ENCODE measurements at places on chromosomes 11 and 22.

DNA sequence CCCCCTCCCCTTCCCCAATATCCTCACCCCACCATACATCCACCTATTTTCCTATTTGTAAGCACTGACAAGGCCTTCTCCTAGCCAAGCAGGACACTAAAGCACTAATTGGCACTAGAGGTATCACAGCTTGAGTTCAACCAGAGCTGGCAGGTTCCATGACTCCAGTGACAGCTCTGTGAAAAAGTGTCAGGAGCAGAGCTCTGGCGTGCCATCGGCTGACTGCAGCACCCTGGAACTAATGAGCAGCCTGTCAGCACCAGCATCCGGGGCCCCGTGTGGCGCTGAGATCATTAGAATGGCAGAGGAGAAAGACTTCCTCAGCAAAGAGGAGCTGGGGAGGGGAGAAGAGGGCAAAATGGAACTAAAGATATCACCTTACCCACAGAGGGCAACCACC lies 847.4 kb downstream of the NTM start:
- DNase-seq = no peak

GRCh38 chr11:83648610-83649527 lies 362.7 kb upstream of the CCDC90B start:
- DNase-seq = no peak

- DNase-seq = no peak
Measured at GRCh38 chr11:80855426-80855825, 1414.6 kb upstream of the TENM4 start.

- DNase-seq = no peak
Measured at GRCh38 chr11:131687291-131688047, 317.1 kb downstream of the NTM start.

DNA sequence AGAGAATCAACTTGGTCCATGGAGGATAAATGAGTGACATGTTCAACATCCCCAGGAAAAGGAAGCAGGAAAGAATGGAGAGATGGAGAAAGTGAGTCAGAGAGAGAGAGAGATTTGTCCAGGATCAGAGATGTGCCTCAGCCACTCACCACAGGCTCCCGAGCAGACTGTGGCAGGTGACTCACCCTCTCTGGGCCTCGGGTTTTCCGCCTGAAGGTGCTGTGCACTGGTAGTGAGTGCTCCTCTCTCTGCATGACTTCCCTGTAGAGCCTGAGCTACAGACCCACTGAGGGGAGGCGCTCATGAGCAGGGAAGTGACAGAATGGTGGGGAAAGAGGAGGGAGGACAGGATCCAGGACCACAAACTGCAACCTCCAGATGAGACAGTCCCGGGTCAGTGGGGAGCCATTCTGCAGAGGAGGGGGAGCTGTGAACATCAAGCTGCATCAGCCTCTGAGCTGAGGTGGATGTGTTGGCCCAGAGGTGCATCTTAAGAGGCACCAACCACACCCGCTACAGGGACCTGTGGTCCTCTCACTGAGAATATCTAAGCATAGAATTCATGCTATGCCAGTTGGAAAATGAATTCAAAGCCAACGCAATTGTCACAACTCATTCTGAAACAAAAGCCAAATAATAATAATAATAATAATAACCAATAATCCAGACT lies 433.4 kb downstream of the BRD1 start:
- no peak for DNase-seq

DNA sequence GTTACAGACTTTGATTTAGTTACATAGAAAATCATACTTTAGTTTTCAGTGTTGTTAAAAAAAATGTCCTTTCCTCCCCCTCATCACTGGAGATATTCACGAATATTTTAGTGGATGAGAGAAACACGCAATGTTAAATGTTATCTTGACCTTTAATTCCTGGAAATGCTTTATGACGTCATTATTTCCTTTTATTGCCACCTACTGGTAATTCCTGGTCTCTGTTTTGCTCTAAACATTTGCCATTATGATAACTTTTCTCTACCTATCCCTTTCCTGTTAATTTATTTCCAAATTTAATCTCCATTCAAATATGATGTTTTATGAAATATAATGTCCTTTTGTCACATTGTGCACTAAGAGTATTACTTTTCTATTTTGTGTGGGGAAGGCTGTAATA lies 770.6 kb downstream of the FAM181B start:
- no peak for DNase-seq

- DNase-seq = no peak
Measured at GRCh38 chr11:113831314-113831713, 44.1 kb downstream of the USP28 start.

- DNase-seq = no peak
Measured at GRCh38 chr22:28883657-28883916, 215 bp downstream of the ZNRF3 start.

DNA sequence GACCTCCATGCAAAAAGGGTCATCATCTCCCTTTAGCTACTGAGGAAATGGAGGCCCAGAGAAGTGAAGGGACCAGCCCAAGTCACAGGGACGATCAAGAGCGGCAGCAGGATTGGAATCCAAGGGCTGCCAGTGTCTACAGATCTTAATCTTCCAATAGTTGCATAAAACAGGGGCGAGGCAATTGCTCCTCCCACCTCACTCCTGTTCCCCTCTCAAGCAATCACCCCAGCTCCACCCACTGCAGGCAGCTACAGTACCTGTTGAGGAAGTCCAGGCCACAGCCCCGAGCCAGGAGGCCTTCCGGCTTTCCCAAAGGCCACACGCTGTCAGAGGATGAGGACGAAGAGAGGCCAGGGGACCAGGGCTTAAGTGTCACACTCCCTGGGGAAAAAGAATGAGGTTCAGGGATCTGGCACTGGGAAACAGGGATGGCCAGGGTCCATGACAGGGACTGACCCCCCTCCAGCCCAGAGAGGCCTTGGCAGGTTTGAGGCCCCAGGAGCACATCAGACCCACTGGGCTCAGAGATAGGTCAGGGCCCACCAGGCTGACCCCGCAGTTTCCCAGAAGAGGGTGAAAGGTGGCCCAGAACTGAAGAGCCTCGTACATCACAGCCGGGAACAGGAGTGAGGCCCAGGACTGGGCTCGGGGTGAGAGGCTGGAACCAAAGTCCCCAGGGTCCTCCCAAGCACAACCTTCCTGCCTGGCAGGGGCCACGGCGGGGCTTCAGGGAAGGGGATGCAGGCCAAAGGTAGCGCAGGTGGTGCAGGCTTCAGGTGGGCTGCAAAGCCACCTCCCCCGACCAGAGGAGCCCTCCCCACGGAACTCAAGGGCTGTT lies 16.4 kb upstream of the MFNG start:
- DNase-seq = no peak

GRCh38 chr11:26891501-26891900 lies 102.4 kb upstream of the FIBIN start:
- DNase-seq = no peak

DNA sequence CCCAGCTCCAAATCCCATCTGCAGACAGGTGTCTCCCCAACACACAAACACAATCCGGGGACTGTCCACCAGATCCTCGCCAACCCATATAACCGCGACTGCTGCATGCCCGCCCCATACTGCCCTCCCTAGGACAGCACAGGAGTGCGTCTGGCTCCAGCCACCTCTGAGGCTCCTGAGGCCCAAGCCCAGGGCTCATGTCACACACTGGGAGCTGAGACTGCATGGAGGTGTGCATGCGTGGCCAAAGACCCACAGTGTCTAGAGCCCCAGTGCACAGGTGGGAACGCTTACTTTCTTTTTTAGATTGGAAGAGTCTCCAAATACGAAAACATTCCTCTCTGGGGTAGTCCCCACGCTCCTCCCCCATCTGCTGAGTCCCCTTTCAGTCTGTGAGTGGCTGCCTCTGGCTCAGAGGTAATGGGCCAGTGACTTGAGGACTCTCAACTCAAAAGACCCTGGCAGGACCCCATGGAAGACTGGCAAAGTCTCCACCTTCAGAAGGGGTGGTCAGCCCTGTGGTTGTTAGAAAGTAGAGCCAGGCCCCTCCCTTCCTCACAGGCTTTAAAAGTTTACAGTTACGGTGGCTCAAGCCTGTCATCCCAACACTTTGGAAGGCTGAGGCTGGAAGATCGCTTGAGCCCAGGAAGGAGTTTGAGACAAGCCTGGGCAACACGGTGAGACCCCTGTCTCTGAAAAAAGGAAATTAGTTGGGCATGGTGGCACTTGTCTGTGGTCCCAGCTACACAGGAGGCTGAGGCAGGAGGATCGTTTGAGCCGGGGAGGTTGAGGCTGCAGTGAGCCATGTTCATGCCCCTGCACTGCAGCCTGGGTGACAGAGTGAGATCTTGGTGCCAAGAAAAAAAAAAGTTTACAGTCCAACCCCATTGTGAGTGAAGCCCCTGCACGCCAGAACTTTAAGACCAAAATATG lies 2.3 kb downstream of the CBX7 start:
- no peak for DNase-seq

DNA sequence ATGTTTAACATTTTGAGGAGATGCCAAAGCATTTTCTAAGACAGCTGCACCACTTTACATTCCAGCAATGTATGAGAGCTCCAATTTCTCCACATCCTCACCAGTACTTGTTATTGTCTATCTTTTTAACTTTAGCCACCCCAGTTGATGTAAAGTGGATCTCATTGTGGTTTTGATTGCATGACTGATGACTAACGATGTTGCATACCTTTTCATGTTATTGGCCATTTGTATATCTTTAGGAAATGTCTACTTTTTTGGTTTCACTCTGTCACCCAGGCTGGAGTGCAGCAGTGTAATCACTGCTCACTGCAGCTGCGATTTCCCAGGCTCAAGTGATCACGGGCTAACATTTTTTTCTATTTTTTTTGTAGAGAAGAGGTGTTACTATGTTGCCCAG lies 8.9 kb downstream of the TTC28 start:
- DNase-seq = no peak

DNA sequence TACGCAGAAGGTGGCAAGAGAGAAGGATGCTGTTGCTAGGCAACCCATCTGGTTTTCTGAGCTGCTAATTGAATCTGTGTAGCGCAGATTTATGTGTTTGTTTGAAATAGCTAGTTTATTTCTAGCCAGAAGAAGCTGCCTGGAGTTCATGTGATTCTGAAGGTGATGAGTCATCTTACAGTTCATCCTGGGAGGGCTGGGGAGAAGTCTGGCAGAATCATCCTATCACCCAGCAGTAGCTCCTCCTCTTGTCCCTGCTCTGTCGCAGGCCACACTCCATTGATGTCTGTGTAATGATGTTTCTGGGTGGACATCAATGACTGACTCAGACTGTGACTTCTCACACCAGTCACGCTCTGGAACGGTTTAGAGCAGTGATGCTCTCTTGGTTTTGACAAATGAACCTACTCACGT lies 4.8 kb upstream of the FBXO7 start:
- peak; percentile 86 for DNase-seq

DNA sequence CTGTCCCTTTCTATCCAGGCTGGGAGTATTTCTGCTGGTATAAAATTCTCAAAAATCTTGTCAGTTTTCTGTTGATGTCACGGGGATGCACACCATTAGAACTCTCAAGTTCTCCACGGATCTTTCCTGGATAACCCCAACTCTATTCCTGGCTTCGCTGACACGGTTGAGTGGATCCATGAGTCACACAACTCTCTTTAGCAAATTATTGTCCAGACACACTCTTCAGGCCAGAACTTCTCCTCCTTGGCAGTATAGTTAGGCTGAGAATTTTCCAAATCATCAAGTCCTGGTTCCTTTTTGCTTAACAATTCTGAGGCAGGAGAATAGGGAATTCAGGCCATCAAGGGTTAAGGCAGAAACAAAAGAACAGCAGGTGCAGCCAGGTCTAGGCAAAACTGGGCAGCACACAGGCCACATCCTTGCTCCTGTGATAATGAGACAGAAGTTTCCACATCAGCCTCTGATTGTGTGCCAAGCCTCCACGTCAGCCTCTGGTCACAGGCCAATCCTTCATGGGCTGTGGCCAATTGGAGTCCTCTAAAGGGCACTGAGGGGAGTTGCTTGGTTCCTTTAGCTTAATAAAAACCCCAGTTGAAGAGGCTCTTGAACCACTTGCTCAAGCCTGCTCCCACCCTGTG lies 5.7 kb upstream of the ACAT1 start:
- DNase-seq = peak; percentile 54

DNA sequence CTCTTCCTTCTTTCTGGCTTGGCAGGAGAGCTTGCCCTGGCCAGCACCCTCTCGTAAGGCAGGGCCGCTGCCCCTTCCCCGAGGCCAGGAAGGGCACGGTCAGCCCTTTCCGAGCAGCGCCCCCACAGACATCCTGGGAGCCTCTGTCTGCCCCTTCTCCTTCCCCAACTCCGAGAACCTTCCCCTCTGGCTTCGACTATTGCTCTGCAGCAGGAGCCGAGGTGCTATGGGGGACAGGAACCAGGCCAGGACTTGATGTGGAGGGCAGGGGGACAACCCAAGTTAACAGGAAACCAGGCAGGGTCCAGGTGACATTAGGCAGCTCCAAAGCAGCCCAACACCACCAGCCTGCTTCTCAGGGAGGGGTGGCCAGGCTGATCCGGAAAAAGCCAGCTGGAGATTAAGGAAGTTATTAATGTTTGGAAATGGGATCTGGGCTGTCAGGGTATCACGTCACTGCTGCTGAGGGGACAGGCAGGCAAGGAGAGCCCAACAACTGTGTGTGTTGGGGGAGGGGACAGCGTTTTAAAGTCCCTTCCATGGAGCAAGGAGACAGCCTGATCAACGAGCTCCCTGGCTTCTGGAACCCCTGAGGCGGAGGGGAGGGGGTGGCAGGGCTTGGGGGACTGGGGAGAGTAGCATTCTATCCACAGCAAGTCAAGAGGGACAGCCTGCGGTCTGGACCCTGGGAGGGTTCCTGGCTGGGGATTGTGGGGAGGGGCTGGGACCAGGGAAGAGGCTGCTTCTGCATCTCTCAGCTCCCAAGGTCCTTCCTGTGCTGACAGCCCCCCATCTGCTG lies 27.3 kb downstream of the SYT7 start:
- DNase-seq = no peak

GRCh38 chr11:66014804-66015453 lies 3.1 kb downstream of the CST6 start:
- no peak for DNase-seq

- no peak for DNase-seq
Measured at GRCh38 chr22:24834845-24835570, 29.0 kb downstream of the SGSM1 start.

- no peak for DNase-seq
Measured at GRCh38 chr22:17946662-17947367, 77.5 kb downstream of the MICAL3 start.

- no peak for DNase-seq
Measured at GRCh38 chr11:94521684-94522083, 9.4 kb downstream of the C11orf97 start.

DNA sequence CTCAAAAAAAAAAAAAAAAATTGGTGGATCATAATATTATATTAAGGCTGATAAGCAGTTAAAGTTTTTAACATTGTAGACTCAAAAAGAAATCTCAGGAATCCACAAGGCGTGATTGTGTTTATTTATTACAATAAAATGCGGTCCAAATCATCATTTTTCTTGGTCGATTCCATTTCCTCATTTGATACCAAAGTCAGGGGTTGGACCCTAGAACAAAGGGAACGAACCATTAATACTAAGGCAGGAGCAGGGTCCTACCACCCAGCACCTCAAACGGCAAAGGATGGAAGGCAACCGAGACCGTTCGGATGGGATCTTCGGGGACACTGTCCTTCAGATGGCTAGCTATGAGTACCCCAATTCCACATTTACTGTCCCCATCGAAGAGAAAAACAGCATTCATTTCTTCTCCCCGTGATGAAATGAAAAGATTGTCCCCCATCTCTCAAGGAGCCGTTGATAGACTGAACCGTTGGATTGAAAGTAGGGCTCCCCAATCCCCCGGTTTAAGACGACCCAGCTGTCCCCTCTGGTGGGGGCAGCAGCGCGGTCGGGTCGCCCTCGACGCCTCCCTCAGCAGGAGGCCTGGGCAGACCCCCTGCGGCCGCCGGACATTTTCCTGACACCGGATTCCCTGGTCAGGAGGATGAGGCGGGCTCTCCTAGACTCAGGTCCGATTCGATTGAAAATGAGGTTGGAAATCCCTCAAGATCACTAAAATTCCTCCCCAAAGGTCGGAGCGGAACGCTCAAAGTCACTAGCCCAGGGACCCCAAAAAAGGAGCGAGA lies 607 bp downstream of the DMC1 start:
- no peak for DNase-seq

All from HFF-Myc (cell line).